Kidney glomerular epithelial cell (primary cell): ENCODE measurements at places on chromosomes 2 and 18.

DNA sequence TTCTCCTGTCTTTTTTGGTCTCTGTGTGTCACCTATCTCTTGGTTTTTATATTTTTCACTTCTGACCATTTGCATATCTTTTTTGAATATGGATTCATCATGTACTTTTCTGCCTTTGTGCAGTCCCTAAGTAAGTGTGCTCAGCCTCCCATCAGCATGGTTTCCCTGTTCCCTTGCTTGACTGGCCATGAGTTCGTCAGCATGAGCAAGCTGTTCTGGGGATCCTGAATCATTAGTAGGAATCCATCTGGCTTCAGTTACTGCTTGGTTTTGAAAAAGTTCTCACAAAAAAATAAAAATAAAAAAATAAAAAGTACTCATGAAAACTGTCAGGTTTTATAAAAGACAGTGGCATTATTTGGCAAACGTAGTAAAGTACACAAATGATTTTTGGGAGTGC, 144.1 kb downstream of the NCOA1 start:
- peak; percentile 7 for DNase-seq

GRCh38 chr18:57586251-57587049, at the start of gene FECH:
FECH (minus strand) TSS chr18:57586702; CDS start chr18:57586620, 82 bp downstream.
- peak; percentile 60 for DNase-seq

- DNase-seq, result no peak
Observed at GRCh38 chr2:190504912-190505311, 29.6 kb downstream of the NEMP2 start.

GRCh38 chr2:98522854-98523253, 78.2 kb downstream of the INPP4A start:
- DNase-seq, result no peak

GRCh38 chr18:47794725-47795433, 135.6 kb downstream of the SMAD2 start:
- DNase-seq, result no peak

DNA sequence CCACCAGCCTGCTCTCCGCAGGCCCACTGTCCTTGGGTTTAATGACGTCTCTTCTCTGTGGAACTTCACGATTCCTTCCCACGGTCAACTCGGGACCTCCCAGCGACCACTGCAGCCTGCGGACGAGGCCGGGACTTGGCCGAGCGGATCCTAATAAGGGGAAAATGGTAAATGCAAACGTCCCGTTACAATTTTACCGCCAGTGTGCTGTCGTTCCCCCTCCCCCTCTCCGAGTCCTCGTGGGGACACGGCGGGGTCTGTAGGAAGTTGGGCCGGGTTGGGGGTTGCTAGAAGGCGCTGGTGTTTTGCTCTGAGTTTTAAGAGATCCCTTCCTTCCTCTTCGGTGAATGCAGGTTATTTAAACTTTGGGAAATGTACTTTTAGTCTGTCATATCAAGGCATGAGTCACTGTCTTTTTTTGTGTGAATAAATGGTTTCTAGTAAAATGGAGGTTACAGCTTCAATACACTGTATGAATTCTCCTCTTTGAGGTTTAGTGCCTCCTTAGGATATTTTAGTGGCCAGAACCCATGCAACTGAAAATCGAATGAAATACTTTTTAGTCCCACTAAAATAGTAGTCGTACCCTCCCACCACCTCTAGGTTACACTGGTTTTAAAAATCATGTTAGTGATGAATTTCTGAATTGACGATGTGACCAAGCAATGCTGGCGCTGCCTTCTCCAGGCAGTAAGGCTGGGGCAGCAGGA, 2.3 kb downstream of the HOXD11 start:
- DNase-seq, result no peak

- no peak for DNase-seq
Observed at GRCh38 chr2:113879457-113879856, 10.4 kb upstream of the ACTR3 start.

DNA sequence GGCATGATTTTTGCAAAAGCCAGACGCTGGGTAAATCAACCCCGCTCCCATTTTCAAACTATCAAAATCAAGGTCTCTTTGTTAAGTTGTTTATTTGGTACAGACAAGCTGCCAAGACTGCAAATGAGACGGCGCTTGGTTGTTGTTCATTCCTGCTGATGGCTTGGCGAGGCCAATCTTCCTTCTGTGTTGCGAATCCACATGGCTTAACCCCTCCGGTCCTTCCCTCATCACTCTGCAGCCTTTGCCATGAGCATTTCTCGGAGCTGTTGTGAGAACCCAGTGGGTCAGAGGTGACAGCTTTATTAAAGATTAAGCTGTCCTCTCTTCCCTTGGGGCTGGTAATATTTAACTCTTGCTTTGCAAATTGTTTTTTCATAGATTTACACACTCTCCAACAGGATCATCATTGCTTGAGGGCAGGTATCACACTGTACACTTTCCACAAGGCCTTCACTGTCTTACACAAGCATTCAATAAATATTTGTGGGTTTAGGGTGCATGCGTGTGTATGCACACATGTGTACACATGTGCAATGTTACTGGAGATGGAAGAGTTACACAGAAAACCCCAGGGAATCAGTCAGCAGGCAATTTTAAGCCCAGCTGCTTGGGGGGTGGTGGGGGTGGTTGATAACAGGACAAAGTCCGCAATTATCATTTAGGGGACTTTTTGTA, 27.8 kb upstream of the KCNF1 start:
- DNase-seq, result no peak
